ENCODE measurements at places on chromosomes 2 and 18.

GRCh38 chr18:67549946-67550345 lies 33.4 kb upstream of the DSEL start:
- no peaks in the 10 kb centered on the region for H3K27me3 ChIP-seq
- H3K4me3 ChIP-seq, result no peak overlapping the region
- no peaks in the 10 kb centered on the region for H3K4me1 ChIP-seq
- no peak for DNase-seq

DNA sequence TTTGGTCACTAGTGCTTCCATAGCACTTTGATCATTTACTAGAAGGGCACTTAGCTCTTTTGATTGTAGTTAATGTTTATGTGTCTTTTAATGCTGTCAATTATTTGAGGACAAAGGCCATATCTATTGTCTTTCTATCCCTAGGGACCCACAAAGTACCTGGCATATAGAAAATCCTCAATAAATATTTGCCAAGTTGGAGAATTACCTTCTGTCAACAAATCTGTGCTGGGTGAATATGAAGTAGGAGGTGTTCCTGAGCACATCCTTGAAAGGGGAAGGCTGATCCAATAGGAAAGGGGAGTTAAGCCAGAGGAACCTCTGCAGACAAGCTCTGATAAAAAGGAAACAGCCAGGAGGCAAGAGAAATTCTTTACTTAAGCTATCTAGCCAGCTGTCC lies 8.2 kb downstream of the DPP4 start:
- peaks cover 44% of the 10 kb centered on the region for H3K4me1 ChIP-seq
- H3K27ac ChIP-seq, result no peak overlapping the region
- H3K36me3 ChIP-seq, result peaks cover 2% of the 10 kb centered on the region
- no peak overlapping the region for H3K4me3 ChIP-seq

- H3K4me3 ChIP-seq, result no peak overlapping the region
- no peaks in the 10 kb centered on the region for H3K4me1 ChIP-seq
- H3K27ac ChIP-seq, result no peak overlapping the region
- no peak for DNase-seq
Measured at GRCh38 chr2:216362730-216363129, 9.6 kb downstream of the MARCHF4 start.

GRCh38 chr2:199219551-199219950 lies 238.2 kb downstream of the SATB2 start:
- H3K27me3 ChIP-seq, result no peaks in the 10 kb centered on the region
- H3K4me1 ChIP-seq, result no peaks in the 10 kb centered on the region
- no peaks in the 10 kb centered on the region for H3K36me3 ChIP-seq
- DNase-seq, result no peak
- no peak overlapping the region for H3K4me3 ChIP-seq

- H3K36me3 ChIP-seq, result peaks cover 18% of the 10 kb centered on the region
- DNase-seq, result peak; percentile 67
- peaks cover 2% of the 10 kb centered on the region for H3K27me3 ChIP-seq
- peak overlapping the region; percentile 95 for H3K4me3 ChIP-seq
Measured at GRCh38 chr2:86623043-86623493, 597 bp downstream of the RNF103 start.

GRCh38 chr2:71784734-71785511 lies 331.6 kb downstream of the DYSF start:
- no peak overlapping the region for H3K4me3 ChIP-seq
- H3K4me1 ChIP-seq, result no peaks in the 10 kb centered on the region
- DNase-seq, result no peak
- H3K27me3 ChIP-seq, result peaks cover 12% of the 10 kb centered on the region
- no peaks in the 10 kb centered on the region for H3K36me3 ChIP-seq

DNA sequence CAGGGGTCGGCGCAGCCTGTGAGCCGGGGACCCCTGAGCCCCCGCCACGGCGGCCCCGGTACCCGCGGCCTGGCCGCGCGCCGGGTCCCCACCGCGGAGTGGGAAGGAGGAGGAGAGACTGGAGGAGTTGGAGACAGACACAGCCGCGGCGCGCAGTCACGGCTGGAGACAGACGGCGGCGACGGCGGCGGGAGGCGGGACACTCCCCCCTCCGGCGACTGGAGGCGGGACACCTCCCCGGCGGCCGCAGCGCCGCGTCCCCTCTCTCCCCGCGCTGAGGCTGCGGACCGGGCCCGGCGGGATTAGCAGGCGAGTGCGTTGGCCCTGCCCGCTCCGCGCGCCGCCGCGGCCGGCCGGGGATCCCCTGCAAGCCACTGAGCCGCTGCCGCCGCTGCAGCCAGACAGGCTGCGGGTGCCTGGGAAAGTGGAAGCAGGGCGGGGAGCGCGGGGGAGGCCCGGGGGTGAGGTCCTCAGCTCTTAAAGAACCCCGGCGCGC lies 1.0 kb upstream of the LDLRAD4 start:
- no peak overlapping the region for H3K27ac ChIP-seq
- peaks cover 15% of the 10 kb centered on the region for H3K27me3 ChIP-seq
- no peaks in the 10 kb centered on the region for H3K36me3 ChIP-seq
- no peak overlapping the region for H3K4me3 ChIP-seq
- peaks cover 36% of the 10 kb centered on the region for H3K4me1 ChIP-seq

DNA sequence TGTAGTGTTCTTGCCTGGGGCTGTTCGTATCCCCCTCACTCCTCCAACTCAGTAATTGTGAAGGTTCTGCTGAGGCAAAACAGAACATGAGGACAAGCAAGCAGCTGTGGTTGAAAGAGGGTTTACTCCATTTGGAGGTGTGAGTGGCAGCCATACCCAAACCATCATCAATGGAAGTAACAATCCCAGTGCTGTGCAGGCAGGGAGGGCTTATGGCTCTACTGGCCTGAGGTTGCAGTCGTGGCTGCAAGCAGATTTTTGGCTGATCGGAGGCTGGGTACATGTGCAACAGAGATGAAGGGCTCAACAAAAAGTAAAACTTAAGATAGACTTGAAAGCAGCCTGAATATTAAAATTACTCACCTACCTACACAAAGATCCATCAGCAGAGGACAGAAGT lies 13.2 kb downstream of the SRSF7 start:
- H3K36me3 ChIP-seq, result peaks cover 58% of the 10 kb centered on the region
- no peak overlapping the region for H3K27ac ChIP-seq
- H3K4me3 ChIP-seq, result no peak overlapping the region
- H3K27me3 ChIP-seq, result no peaks in the 10 kb centered on the region
- no peak for DNase-seq
- peaks cover 32% of the 10 kb centered on the region for H3K4me1 ChIP-seq

GRCh38 chr2:5696945-5697521 lies 4.8 kb downstream of the SOX11 start:
- H3K27me3 ChIP-seq, result peaks cover 49% of the 10 kb centered on the region
- H3K27ac ChIP-seq, result no peak overlapping the region
- no peak overlapping the region for H3K4me3 ChIP-seq
- peak; percentile 19 for DNase-seq

GRCh38 chr2:127859712-127860085 lies 1.7 kb upstream of the POLR2D start:
- H3K36me3 ChIP-seq, result peaks cover 31% of the 10 kb centered on the region
- H3K4me3 ChIP-seq, result peak overlapping the region; percentile 52
- H3K27ac ChIP-seq, result peak overlapping the region; percentile 21

- no peaks in the 10 kb centered on the region for H3K4me1 ChIP-seq
- H3K27ac ChIP-seq, result no peak within 1 kb of the TSS
- DNase-seq, result no peak
Measured at GRCh38 chr18:31760695-31761094, at the start of gene SLC25A52. Gene SLC25A52 (minus strand): TSS chr18:31760880. CDS start chr18:31760661, 219 bp downstream.

DNA sequence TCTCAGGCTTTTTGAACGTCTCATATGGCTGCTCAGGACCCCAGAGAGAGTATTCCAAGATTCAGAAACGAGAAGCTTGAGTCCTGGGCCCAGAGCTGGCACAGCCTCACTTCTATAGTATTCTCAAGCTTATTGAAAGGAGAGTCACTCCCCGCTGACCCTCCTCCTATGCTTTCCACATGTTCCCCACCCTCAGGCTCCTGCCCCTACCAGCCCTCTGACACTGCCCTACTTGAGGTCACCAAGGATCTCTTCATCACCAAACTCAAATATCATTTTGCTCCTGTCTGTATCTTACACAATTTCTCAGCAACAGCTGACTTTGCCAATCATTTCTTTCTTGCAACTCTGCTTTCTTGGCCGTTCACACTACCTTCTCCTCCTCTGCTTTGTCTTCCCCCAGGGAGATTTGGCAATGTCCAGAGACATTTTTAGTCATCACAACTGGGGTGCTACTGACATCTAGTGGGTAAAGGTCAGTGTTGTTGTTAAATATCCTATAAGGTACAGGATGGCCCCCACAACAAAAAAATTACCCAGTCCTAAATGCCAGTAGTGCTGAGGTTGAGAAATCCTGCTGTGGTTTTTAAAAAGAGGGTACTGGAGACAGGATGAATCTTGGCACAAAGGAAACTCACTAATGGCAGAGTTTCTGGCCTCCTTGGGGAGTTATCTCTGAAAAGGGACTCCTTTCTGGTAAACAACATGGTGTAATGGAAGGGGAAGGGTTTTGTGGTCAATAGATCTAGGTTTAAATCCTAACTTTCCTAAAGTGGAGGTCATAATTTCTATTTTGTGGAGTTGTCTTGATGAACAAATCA lies 26.9 kb upstream of the INSIG2 start:
- no peak overlapping the region for H3K4me3 ChIP-seq
- H3K36me3 ChIP-seq, result no peaks in the 10 kb centered on the region
- H3K4me1 ChIP-seq, result peaks cover 10% of the 10 kb centered on the region

DNA sequence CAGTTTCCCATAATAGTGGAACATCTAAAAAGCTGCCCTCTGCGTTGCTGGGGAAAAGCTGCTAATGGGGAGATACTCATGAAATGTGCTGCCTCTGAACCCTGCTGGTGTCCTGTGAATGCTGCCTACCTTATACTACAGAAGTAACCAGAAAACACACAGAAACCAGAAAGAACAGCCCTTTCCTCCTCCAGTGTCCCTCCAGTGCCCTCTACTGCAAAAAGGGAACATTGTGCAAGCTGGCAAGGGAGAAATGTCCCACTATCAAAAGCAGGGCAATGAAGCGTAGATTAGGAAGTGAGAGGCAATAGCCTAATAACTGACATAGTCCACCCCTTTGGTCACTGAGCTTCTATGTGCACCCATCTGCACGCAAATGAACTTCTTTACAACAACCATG lies 162.7 kb upstream of the ETAA1 start:
- peaks cover 3% of the 10 kb centered on the region for H3K27me3 ChIP-seq
- H3K36me3 ChIP-seq, result no peaks in the 10 kb centered on the region
- H3K27ac ChIP-seq, result no peak overlapping the region
- no peaks in the 10 kb centered on the region for H3K4me1 ChIP-seq

DNA sequence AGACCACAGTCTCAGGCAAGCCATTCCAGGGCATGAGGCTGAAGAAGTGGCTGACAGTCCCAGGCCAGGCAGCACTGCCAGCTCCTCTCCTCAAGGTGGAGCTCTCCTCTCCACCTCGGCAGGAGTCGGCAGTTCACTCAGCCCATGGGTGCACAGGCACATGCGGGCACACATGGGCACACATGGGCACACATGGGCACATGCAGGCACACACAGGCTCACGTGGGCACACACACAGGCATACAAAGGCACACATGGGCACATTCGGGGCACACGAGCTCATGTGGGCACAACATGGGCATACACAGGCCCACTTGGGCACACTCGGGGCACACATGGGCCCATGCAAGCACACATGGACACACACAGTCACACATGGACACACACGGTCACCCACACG lies 65.3 kb upstream of the TAF1B start:
- peaks cover 46% of the 10 kb centered on the region for H3K4me1 ChIP-seq
- H3K4me3 ChIP-seq, result no peak overlapping the region
- H3K27ac ChIP-seq, result peak overlapping the region; percentile 39
- H3K36me3 ChIP-seq, result no peaks in the 10 kb centered on the region
- H3K27me3 ChIP-seq, result no peaks in the 10 kb centered on the region

GRCh38 chr2:233976690-233977294 lies 59.6 kb downstream of the TRPM8 start:
- no peaks in the 10 kb centered on the region for H3K36me3 ChIP-seq
- no peak for DNase-seq
- H3K4me1 ChIP-seq, result peaks cover 22% of the 10 kb centered on the region
- no peak overlapping the region for H3K4me3 ChIP-seq
- no peak overlapping the region for H3K27ac ChIP-seq

GRCh38 chr2:120590841-120591240 lies 144.8 kb upstream of the GLI2 start:
- H3K36me3 ChIP-seq, result no peaks in the 10 kb centered on the region
- H3K4me1 ChIP-seq, result peaks cover 5% of the 10 kb centered on the region
- no peak overlapping the region for H3K27ac ChIP-seq
- no peak overlapping the region for H3K4me3 ChIP-seq
- DNase-seq, result no peak

DNA sequence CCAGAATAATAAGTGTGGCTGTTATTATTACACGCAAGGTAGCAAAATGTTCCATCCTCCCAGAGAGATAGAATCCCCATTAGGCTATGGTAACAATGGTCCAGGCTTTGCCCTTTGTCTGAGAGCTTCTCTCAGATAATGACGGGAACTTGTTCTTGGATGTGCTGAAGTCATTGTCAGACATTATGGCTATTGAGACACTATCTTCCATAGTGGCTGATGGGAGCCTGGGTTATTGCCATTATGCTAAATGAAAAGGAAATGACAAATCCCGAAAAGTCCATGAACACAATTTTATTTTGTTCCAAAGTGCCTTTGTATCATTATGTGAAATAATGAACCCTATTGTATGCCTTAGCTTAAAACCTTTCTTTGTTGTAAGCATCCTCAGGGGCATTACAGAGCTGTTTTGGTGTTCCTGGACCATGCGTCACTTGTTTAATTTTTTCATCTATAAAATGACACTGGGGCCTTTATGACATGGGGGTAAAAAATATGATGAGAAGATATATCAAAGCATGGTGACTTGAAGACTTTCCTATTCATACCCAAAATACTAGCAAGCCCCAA lies 218.5 kb downstream of the KCNS3 start:
- no peak for DNase-seq
- H3K27me3 ChIP-seq, result peaks cover 2% of the 10 kb centered on the region
- H3K4me1 ChIP-seq, result no peaks in the 10 kb centered on the region
- no peak overlapping the region for H3K4me3 ChIP-seq
- no peak overlapping the region for H3K27ac ChIP-seq

GRCh38 chr2:109446278-109447131 lies 167.3 kb downstream of the SEPTIN10 start:
- H3K4me3 ChIP-seq, result no peak overlapping the region
- no peak overlapping the region for H3K27ac ChIP-seq
- no peaks in the 10 kb centered on the region for H3K4me1 ChIP-seq
- peaks cover 14% of the 10 kb centered on the region for H3K36me3 ChIP-seq
- DNase-seq, result no peak
- H3K27me3 ChIP-seq, result no peaks in the 10 kb centered on the region

- no peak for DNase-seq
- H3K4me3 ChIP-seq, result no peak overlapping the region
- H3K4me1 ChIP-seq, result no peaks in the 10 kb centered on the region
- H3K27ac ChIP-seq, result no peak overlapping the region
- no peaks in the 10 kb centered on the region for H3K27me3 ChIP-seq
- peaks cover 5% of the 10 kb centered on the region for H3K36me3 ChIP-seq
Measured at GRCh38 chr2:159322419-159322818, 35.9 kb upstream of the WDSUB1 start.

DNA sequence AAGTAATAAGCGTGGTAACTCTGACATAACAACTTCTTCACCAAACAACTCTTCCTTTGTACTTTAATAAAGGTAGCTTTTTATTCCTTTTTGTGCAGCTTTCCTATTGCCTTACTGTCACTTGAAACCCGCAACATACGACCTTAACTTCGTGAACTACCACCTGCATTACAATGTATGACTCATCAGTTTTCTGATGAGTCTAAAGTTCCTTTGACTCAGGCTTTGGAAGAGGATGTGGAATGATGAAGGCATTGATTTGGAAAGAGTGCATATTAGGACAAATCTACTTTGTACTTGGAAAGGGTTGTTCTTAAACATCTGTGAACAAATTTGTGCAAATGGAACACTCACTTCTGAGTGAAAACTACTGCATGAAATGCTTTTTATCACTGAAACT lies 1012.1 kb downstream of the TMEM182 start:
- H3K27ac ChIP-seq, result no peak overlapping the region
- no peak overlapping the region for H3K4me3 ChIP-seq
- no peaks in the 10 kb centered on the region for H3K4me1 ChIP-seq
- H3K27me3 ChIP-seq, result no peaks in the 10 kb centered on the region
- H3K36me3 ChIP-seq, result no peaks in the 10 kb centered on the region

Data from activated CD4-positive, alpha-beta T cell treated with anti-CD3 and anti-CD28 coated beads for 36 hours (primary cell).